ENCODE measurements at places on chromosomes 3 and 15.

DNA sequence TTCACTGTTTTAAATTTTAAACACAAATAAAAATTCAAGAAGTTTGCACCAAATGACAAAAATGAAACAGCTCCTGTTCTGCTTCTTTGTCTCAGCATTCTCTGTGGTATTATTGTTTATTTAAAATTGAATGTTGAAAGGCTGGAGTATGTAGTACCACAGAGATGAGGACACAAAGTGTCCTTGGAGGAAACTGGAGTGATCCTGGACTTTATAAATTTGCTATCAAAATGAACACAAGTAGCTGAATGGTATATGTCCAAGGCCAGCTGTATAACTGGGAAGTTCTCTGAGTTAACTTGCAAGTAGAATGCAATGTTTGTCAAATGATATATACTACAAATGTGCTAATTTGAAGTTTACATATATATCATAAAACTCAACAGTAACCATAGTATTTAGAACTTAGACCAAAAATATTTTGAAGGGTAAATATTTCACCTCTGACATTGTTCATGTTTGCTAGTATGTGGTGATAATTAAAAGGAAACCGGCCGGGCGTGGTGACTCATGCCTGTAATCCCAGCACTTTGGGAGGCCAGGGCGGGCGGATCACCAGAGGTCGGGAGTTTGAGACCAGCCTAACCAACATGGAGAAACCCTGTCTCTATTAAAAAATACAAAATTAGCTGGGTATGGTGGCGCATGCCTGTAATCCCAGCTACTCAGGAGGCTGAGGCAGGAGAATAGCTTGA, 12.3 kb downstream of the BTLA start:
- DNase-seq: no peak

DNA sequence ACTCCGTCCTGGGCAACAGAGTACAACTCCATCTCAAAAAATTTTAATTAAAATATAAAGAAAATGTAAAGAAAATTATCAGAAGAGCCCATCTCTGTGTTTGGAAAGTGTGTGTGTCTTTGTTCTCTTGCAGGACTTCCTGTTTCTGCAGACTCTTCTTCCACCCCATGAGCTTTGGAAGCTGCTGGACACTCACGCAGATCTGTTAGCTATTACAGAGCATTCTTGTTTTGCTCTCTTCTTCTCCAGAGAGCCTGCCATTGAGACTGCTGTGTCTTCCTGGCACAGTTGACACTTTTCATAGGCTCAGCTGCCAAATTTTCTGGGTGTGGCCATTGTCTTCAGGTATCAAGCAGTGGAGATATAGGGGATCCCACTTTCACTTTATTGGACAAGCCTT, 6.0 kb upstream of the CCR8 start:
- no peak for DNase-seq

- no peak for DNase-seq
Measured at GRCh38 chr3:27533718-27534573, 49.8 kb upstream of the SLC4A7 start.

DNA sequence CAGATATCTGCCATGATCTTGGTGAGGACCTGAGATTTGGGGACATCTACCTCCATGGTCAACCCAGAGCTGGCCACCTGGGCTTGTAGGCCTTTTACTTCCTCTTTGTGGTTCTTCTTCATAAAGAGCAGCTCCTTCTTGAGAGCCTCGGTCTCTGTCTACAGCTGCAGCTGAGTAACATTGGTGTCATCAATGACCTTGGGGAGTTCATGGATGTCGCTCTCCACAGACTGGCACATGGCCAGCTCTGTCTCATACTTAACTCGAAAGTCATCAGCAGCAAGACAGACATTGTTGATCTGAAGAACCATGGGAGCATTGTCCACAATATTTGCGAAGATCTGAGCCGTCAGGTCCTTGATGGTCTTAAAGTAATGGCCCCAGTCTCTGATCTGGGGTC, 15.7 kb upstream of the RASA2 start:
- DNase-seq: no peak

Measured in right lung (tissue), 10 donors.